ENCODE measurements at places on chromosomes 7 and 10.

GRCh38 chr10:2556883-2557282 lies 510.5 kb upstream of the PFKP start:
- DNase-seq, result no peak

DNA sequence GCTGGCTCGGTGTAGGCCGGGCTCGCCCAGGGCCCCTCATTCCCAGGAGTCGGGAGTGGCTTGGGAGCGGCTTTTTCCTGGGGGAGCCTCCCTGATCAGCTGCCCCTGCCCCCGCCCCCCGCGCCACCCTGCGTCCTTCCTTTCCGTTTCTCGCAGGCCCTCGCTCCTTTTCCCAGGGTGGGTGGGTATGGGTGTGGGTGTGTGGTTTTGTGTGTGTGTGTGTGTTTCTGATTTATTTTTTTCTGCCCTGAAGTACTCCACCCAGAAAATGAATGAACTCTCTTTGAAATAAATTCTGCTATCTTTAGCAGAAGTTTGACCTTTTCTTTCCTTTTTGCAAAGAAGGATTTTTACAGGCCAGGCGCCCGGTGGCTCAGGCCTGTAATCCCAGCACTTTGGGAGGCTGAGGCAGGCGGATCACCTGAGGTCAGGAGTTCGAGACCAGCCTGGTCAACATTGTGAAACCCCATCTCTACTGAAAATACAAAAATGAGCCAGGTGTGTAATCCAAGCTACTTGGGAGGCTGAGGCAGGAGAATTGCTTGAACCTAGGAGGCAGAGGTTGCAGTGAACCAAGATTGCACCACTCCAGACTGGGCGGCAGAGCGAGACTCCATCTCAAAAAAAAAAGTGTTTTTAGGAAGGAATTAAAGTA lies 30.0 kb upstream of the AP5Z1 start:
- DNase-seq, result no peak

GRCh38 chr7:92340016-92340415 lies 94.2 kb downstream of the ANKIB1 start:
- DNase-seq, result no peak

DNA sequence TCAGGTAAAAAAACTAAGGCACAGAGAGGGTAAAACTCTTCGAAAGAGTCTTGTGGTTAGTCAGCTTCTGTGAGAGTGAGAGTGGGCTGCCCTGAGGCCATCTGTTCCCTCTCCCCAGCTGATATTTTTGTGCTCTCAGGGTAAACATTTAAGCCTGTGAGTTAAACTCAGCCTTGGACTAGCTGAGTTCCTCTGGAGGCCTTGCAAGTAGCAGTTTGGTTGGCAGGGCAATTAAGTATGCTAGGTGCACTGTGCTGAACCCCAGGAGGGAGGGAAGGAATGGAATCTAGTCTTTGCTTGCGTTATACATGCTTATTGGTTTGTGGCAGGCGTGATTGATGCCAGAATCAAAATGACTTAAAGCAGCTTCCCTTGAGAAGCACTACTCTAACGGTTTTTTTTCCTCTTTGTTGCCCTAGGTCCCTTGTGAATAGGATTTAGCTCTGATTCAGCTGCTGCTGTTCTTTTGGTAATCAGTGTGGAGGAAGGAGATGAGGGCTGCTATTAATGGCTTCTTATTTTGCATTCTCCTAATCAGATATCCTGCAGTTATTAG lies 140.2 kb downstream of the AUTS2 start:
- no peak for DNase-seq

DNA sequence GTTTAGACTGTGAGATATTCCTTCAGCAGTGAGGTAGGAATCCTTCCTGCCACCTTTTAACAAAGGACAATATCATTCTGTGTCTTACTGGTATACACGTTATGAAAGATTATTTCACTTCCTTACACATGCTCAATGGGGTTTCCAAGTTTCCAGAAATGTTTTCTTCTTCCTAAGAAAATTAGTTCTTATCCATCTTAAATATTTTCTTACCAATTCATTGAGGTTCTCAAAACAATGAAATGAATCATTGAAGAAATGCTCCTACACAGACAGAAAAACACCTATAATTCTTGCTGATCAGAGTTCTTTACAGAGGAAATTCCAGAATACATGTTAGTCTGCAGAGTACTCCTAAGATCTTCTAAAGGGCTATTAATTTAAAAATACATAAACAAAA lies 51.4 kb upstream of the SEC61G start:
- DNase-seq, result no peak

DNA sequence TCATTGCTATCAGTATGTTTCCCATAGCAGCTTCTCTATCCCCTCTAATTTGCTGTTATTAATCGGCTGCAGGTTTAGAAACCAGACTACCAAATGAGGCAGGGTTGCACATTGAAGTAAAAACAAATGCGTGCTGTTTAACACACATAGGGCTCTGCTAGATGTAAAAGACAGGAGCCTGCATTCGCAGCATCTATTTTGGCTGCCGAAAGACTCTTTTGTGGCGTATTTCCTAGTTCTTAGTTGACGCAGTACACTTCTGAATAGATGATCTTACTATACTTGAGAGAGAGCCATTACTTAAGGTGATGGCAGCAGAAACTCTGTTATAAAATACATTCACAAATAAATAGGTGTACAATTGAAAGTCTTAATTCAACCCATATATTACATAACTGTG lies 21.4 kb downstream of the SGCE start:
- DNase-seq, result no peak

DNA sequence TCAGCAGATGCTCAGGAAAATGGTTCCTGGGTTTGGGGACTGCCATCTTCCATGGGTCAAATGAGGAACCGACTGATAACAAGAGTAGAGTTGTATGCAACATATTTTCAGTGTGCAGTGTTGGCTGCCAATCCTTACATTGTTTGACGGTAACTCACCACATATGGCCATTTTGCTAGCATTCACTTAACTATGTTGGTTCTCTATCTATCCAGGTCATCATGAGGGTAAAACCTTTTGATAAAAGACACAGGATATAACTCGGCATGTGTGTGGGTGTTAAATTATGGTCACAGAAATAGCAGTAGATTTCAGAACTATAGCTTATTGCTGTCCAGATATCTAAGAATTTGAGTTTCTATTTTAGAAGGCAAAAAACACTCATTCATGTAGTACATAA lies 140.7 kb upstream of the AOAH start:
- no peak for DNase-seq

DNA sequence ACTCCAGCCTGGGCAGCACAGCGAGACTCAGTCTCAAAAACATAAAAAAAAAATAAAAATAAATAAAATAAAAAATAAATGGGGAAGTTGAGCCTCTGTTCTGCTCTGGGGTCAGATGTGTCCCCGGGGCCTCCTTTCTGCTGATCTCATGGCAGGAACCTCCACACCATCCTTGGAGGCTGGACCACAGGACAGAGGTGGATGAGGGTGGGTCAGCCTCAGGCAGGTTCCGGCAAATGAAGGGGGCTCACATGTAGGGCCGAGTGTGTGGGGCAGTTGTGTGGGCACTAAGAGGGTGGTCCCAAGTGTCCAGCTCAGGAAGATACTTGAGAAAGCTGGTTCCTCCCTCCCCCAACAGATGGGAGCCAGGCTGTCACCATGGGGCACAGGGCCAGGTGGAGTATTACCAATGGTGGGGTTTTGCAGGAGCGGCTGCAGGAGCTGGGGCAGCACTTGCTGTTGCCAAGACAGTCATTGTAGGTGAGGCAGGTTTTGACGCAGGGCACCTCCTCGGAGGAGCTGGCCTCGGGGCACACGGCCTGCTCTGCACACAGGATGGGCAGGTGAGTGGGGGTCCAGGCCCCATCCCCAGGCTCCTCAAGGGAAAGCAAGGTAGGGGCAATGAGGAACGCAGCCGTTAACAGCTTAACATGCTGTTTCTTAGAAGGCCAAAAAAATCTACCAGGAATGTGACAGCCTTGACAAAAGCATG lies 13.9 kb upstream of the TBRG4 start:
- no peak for DNase-seq

- DNase-seq, result no peak
Observed at GRCh38 chr10:91930939-91931338, 7.4 kb downstream of the BTAF1 start.

DNA sequence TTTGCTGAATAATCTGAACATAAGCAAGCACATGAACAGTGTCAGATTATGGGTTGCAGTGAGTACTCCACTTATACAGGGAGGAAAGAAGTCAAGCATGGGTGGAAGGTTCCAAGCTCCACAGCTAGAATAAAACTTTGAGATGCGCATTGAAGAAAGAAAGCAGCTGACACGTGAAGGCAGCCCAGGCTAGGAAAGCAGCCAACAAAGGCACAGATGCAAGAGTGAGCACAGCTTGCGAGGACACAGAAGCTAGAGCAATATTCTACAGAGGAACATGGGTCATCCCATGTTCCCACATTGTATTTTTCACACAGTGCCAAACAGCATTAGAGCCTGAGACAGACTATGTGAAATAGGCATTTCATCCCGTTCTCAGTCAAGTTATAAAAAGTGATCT lies 194.6 kb upstream of the TBX20 start:
- no peak for DNase-seq

GRCh38 chr7:127736511-127736910 lies 84.5 kb downstream of the SND1 start:
- no peak for DNase-seq

GRCh38 chr7:94999069-94999351 lies 91.6 kb downstream of the PPP1R9A start:
- DNase-seq, result no peak

DNA sequence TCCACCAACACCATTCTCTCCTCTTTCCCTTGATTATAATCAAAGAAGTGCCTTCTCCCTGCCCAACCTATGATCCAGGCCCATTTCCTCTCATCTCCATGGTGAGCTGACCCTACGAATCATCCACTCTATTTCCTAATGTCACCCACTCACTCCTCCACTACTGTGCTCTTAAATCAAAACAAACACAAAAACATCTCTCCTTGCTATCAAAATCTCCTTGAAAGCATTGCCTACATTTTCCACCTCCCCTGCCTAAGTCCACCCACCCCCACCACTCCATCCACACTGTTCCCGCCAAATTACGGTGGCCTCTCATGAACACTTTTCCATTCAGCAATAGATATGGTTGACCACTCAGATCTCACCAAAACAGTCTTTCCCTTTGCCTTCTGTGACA lies 5.3 kb downstream of the DYDC1 start:
- DNase-seq, result no peak

- DNase-seq, result no peak
Observed at GRCh38 chr10:104349623-104350126, 4.0 kb upstream of the CFAP58 start.

DNA sequence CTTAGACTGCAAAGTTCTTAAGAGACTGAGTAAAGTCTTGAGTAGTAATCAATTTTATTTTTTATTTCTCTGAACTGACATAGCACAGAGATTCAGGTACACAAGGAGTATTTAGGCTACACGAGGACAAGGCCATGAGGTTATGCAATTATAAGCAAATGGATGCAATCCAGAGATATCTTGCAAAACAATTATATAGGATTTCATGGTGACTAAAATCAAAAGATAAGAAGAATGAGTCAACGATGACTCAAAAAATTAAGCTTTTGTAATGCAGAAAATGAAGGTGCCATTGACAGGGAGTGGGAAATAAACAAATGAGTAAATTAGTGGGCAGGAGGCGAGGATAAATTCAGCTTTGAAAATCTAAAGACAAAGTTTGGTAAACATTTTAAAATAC lies 66.7 kb upstream of the MYO3A start:
- no peak for DNase-seq

DNA sequence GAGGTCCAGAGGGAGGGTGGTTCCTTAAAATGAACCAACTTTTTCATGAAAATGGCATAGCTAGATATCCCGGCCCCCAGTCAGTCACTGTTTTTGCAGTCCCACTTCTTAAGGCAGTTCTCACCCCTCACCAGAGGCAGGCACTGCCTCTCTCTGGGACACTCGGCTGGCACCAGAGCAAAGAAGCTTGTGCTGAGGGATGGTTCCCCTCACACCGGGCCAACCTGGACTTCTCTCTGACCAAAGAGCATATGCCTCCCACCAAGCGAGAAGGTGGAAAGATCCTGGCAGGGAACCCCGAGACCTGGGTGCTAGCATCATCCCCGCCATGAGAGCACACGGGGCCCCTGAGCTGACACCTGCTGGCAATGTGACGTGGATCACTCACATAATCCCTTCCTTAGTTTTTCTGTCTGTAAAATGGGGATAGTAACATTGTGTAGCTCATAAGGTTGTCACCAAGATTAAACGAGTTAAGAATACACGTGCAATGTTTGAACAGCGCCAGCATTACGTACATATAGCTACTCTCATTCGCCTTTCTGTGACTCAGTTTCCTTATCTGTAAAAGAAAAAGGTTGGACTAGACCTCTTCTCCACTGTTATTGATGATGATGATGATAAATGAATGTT lies 88.5 kb downstream of the PARP12 start:
- no peak for DNase-seq

DNA sequence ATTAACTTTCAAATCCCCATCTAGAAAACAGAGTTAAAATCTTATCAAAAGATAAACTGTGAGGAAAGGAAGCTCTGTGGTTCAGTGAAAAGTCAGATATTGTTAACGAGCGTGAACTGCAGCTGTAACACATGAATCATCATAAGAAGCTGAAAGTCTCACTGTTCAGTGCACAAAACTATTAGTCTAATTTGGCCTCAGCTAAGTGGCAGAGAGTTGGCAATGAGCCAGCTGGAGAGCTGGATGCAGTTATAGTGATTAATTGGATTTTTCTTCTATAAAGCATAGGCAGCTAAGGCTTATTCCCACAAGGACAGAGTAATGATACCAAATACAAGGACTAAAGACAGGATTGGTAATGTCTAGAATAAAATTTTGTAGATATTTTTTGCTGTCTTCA lies 101.1 kb upstream of the ABCB5 start:
- DNase-seq, result peak; percentile 94

DNA sequence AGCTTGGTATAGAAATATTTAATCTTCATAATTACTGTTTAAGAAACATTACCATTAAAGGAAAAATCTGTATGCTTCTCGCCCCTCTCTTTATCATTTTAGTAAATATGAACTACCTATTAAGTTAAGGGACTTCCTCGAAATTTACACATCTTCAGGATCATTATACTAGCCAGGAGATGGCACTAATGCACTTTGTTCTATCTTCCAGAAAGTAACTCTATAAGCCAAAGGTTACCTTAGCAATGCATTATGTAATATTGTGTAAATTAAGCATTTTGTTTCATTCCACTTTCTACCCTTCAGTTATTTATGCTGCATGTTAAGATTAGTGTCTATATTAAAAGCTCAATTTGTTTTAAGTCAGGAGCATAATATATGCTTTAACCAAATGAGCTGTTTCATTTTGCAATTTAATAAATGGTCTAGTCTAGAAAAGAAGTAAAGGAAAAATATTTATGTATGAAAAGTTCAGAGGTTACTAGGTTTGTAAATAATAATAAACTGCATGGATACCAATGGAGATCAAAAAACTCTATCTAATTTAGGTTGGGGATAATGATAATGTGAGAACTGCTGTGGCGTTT lies 128.5 kb downstream of the ANKRD7 start:
- peak; percentile 63 for DNase-seq

- peak; percentile 39 for DNase-seq
Observed at GRCh38 chr7:113774182-113774807, 144.5 kb downstream of the PPP1R3A start.

GRCh38 chr7:9264395-9264794 lies 831.0 kb downstream of the NXPH1 start:
- DNase-seq, result no peak

Data from NCI-H2081 treated with DMSO at 0.1 percent for 48 hours (cell line).